ENCODE measurements at places on chromosomes 13 and 19. TPM values are rescaled to one million over a fixed set of nuclear protein-coding genes. Genes with fewer than 3 reads are reported as not detected.

The LRP3 gene
- 22.4 TPM for total RNA-seq

DNA sequence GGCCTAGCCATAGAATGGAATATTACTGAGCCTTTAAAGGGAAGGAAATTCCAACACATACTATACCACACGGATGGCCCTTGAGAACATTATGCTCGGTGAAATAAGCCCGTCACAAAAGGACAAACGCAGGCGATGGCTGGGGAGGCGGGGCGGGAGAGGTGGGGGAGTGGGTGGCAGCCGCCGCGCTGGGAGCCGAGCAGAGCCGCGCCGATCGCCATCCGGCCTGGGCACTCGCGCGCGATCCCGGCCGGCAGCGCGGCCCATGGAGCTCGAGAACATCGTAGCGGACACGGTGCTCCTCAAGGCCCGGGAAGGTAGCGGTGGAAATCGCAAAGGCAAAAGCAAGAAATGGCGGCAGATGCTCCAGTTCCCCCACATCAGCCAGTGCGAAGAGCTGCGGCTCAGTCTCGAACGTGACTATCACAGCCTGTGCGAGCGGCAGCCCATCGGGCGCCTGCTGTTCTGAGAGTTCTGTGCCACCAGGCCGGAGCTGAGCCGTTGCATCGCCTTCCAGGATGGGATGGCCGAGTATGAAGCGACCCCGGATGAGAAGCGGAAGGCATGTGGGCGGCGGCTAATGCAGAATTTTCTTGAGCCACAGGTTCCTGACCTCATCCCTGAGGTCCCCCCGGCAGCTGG lies 140.1 kb downstream of the ZDHHC20 start:
- no peak for DNase-seq

GRCh38 chr13:38417241-38417640 lies 67.6 kb downstream of the UFM1 start:
- DNase-seq: no peak

DNA sequence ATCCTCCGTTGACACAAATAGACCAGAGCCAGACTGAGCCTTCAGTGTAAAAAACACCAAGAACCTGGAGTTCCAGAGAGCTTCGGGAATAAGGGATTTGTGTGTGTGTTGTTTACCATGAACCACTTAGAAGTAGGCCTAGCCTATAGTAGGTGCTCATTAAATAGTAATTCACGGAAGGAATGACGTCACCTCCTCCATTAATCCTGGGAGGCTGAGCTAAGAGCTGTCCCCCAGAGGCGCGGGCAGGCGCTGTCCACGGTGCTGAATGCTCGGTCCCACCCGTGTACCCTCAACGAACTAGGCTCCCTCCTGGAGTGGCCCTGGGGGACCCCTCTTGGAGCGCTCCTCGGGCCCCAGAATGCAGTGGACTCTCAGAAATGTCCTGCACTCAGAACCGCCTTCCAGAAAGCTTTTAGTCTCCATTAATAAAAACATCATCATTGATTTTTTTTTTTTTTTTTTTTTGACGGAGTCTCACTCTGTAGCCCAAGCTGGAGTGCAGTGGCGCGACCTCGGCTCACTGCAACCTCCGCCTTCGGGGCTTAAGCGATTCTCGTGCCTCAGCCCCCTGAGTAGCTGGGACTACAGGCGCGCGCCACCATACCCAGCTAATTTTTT lies 6.5 kb downstream of the UNC13A start:
- DNase-seq: no peak

DNA sequence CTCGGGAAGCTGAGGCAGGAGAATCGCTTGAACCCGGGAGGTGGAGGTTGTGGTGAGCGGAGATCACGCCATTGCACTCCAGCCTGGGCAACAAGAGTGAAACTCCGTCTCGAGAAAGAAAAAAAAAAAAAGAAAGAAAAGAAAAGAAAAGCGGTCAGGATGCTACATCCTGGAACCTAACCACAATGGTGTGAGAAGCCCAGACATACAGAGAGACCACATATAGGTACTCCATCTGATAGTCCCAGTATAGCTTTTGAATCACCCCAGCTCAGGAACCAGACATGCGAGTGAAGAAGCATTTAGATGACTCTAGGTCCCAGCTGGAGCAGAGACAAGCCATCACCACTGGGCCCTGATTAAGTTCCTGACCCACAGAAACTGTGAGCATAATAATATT lies 3.2 kb downstream of the IFNL1 start:
- DNase-seq: no peak

The CAMSAP3 gene
- total RNA-seq: not detected

DNA sequence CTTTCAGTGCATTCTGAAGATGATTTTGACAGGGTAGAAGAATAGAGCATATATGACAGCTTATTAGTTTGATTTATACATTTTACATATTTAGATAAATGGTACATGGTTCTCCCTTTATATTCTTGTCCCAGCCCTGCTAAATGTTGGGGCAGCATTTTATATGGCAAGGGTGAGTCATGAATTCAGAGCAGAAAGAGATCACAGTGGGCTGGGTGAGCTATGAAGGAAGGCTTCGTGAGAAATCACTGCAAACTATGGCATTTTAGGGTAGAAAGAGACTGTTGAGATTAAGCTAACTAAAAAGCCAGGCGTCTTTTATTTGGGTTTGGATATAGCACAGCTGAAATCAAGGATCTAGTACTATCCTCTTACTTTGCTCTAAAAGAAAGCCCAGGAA lies 23.9 kb upstream of the METTL21C start:
- DNase-seq: no peak

The ZNF665 gene
- 1.3 TPM for total RNA-seq

The NCR1 gene
- total RNA-seq: not detected

DNA sequence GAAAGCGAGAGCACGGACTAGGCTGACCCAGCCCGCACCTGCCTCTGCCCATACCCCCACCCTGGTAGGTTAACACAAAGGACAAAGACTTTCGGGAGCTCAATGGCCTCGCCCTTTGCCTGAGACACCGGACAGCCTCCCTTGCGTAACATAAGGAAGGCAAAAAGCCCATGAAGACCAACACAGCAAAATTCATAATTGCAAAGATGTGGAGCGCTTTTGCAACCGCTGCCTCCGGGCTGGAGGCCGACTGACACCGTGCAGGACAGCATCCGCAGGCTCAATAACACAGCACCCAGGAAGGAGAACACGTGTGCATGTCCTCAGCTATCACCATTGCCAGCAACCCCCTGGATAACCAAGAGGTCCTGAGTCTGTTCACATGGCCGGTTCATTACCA lies 15.4 kb downstream of the LILRA1 start:
- DNase-seq: no peak

The LAIR2 gene
- not detected for total RNA-seq

DNA sequence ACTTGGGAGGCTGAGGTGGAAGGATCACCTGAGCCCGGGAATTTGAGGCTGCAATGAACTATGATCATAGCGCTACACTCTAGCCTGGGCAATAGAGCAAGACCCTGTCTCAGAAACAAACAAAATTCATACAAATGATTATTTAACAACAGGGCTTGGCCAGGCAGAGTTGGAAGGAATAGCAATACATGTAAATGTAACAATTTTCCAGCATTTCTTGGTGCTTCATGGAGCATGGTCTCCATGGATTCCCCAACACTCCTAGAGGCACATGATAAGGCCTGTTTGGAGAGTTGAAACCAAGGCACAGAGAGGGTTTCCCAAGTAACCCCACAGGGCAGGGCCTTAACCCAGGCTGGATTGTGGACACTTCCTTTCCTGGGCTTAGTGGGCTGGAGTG lies 10.2 kb downstream of the INSL3 start:
- DNase-seq: no peak

GRCh38 chr13:95452375-95452774 lies 100.1 kb upstream of the CLDN10 start:
- DNase-seq: no peak

The OR10H1 gene
- total RNA-seq: not detected

- DNase-seq: no peak
Measured at GRCh38 chr13:25699600-25699999, 327.8 kb downstream of the ATP8A2 start.

The LRRC63 gene
- not detected for total RNA-seq

DNA sequence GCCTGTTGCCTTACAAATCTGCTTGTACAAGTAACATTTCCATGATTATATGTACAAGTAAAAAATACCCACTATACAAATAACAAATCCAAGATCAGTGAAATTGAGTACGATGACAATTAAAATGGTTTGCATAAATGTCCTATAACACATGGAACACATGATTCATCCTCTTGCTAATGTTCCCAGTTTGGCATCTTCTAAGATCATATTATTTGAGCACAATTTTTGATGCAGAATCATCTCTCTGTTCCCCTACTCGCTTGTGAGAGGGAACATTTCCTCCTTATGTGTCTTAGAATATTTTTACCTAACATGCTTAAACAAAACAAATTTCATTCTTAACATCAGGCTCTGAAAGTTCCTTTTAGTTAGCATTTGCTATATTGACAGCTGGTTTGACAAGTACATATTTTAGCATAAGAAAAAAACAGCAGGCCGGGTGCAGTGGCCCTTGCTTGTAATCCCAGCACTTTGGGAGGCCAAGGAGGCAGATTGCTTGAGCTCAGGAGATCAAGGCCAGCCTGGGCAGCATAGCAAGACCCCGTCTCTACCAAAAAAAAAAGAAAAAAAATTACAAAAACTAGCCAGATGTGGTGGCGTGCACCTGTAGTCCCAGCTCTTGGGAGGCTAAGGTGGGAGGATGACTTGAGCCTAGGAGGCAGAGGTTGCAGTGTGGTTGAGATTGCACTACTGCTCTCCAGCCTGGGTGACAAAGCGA lies 14.2 kb downstream of the ZNF331 start:
- DNase-seq: no peak

- DNase-seq: no peak
Measured at GRCh38 chr13:37715606-37716015, 117.0 kb upstream of the POSTN start.

- no peak for DNase-seq
Measured at GRCh38 chr13:23427342-23427843, 6.1 kb downstream of the SACS start.

DNA sequence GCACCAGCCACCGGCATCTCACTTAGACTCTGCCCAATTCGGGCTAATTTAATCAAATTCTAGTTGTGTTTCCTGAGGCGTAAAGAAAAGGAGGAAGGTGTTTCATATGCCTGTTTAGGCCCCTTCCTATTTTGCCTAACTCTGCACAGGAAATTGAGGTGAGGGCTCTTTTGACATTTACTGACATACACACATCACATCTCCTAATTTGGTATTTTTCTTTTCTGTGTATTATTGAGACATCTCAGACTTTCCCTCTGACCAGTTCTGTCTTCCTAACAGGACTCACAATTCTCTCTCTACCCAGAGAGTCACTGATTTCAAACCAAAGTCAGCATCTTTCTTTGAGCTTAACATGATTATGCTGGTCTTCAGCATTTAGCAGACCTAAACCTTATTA lies 7.9 kb downstream of the CEACAM3 start:
- peak; percentile 6 for DNase-seq

DNA sequence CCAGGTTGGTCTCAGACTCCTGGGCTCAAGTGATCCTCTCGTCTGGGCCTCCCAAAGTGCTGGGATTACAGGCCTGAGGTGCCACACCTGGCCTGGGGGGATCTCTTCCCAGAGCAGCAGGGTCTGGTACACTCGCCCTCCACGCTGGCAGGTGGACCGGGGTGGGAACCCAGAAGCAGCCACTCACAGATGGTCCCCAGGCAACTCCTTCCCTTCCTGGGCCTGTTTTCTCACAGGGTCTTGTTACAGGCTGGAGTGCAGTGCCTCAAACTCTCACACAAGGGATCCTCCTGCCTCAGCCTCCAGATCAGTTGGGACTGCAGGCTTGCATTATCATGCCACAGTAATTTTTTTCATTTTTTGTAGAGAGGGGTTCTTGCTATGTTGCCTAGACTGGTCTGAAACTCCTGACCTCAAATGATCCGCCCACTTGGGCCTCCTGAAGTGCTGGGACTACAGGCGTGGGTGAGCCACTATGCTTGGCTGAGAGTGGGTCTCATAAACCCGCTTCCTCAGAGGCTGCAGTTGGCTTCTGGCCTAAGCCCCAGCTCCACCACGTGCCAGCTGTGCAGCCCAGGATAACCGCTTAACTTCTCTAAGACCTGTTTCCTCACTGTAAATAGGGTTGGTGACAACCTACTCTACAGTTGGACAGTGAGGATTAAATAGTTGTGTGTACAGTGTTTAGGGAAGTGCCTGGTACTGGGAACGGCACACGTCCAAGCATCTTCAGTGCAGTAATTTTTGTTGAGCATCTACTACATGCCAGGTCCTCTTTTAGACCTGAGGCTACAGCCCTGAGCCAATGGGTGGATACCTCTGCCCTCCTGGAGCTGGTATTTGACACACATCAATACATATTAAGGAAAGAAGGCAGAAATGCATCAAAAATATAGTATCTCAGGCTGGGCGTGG lies 871 bp upstream of the CCER2 start:
- no peak for DNase-seq

DNA sequence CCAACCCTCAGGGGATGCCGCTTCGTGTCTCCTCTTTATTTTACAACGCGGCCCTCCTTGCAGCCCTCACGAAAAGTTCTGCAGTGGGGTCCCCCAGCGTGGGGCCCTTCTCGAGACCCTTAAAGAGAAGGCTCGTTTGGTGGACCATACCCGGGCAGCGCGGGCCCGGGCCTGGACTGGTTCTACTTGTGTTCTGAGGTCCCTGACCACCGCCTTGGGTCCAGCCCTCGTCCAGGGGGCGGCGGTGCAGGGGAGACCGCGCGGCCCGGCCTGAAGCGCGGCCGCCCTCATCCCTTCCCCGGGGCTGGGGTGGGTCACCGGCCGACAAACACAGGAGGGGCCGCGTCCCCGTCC lies 400 bp upstream of the SERP2 start:
- no peak for DNase-seq

DNA sequence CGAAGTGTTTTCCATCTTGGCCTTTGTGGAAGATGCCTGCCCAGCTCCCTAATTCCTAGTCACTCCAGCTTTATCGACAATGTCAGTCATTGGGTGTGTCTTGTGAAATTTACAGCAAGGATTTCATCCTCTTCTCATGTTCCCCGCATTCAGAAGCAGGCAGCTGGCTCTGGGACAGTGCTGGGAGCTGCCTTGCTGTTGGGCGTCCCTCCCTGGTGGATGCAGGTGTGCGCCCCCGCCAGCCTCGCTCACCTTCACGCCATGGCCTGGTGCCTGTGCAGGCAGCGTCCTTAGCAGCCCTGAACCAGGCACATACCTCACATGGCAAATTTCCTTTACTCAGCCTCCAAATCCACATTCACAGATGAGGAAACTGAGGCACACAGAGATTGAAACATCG lies 39.7 kb upstream of the TFDP1 start:
- DNase-seq: peak; percentile 44

DNA sequence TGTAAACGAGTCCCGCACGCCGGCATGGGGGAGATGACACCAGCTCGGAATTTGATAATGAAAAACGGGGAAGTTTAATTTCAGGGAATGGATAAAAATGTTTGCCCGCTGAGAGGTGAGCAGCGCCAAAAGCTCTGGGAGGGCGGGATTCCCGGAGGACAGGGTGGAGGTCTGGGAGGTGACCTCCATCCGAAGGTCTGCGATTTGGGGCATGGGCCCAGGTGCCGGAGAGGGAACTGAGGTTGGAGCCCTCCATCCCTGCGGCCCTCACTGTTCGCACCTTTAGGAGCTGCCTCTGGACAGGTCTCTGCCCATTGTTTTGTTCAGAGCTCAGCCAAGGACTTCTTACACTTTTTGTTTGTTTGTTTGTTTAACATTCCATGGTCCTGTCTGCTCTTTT lies 129.8 kb downstream of the URI1 start:
- peak; percentile 49 for DNase-seq
